ENCODE measurements at places on chromosomes 7 and 10.

- no peak for DNase-seq
Measured at GRCh38 chr7:139823959-139824521, 5.0 kb upstream of the TBXAS1 start.

GRCh38 chr7:80330434-80330833 is 181.4 kb downstream of the GNAT3 start:
- DNase-seq = no peak

GRCh38 chr7:112937651-112938415 is 147.6 kb upstream of the TMEM168 start:
- no peak for DNase-seq

GRCh38 chr7:128821724-128822123 is 8.5 kb upstream of the FLNC start:
- no peak for DNase-seq

- no peak for DNase-seq
Measured at GRCh38 chr7:46357290-46357689, 436.2 kb upstream of the IGFBP3 start.

DNA sequence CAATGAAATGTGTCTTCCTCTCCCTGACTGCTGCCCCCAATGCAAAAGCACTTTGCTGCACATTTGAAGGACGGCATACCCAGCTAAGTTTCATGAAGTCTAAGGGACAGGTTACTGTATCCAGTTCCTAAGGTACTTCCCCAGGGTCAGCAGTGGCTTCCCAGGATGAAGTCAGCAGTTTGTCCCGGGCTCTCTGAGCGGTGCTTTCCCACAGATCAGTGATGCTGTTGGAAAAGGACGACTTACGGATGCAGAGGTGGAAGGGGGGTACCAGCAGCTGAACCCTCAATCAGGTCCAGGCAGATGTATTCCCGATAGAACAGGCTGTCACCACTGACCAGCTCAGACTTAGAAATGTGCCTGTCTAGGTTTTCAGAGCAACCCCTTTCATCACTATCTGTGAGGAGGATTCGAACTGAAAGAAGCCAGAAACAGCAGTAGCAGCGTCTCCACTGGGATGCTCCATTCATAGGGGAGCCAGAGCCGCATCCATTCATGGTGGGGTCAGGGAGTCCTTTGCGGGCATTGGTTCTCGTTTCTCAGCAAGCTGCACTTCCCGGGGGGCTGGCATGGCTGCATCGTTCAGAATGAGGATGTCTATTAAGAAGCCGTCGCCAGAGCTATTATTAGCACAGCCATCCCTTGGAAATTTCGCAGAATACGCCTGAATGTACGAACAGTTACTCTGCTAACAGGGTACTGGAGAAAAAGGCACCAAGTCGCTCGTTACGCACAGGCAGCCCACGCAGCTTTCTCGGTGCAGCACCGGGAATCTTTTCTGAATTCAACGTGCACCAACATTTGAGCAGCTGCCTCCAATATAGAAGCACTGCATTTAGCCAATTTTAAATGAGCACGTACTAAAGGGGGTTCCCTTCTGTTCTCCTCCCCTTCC is 303.7 kb downstream of the PRPF18 start:
- DNase-seq = no peak

GRCh38 chr10:63464402-63465292 is 1.1 kb downstream of the JMJD1C start:
- no peak for DNase-seq

DNA sequence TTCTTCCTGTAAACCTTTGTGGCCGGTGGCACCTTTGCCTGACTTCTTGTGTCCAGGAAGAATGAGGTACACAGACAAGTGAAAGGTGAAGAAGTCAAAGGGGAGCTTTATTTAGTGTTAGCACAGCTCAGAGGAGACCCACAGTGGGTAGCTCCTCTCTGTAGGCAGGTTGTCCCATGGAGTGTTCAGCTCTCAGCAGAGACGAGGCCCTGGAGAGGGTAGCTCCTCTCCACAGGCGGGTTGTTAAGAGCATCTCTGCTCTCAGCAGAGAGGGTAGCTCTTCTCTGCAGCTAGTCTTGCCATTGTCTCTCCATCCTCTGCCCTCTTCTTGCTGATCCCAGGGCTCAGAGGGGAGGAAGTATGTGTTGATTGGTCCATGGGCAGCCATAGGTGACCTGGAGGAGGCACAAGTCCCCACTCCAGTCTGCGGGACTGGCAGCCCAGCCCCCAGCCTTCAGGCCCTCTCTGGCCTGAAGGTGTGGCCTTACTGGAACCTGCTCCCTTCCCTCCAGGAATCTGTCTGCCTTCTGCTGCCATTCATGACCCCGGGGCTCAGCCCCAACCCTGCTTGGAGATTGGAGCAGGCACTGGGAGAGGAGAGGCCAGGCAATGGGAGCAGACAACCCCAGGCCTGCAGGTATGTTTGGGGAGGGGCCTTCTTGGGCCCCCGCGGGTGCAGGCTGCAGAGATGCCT is 24.5 kb downstream of the HHEX start:
- DNase-seq = no peak
